NCI-H446 treated with DMSO at 0.1 percent for 48 hours (cell line): ENCODE measurements at places on chromosomes 5 and 9.

GRCh38 chr9:5195463-5195862 lies 10.0 kb upstream of the INSL6 start:
- DNase-seq: no peak

DNA sequence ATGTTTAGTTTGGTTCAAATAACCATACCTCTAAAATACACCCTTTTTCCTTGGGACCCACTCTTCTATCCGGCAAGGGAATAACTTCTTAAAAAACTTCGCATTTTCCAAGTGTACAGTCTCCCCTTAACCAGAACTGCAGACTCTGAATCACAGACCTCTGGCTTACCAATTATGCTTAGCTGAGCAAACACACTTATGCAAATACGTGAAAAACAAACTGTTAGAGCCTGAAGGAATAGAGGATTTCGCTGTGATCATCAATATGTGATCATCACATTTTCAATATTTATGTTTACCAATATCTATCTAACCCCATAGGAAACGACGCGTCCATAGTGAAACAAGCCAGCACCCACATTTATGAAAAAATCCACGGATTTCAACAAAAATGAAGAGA lies 1.3 kb downstream of the LPAR1 start:
- DNase-seq: no peak

DNA sequence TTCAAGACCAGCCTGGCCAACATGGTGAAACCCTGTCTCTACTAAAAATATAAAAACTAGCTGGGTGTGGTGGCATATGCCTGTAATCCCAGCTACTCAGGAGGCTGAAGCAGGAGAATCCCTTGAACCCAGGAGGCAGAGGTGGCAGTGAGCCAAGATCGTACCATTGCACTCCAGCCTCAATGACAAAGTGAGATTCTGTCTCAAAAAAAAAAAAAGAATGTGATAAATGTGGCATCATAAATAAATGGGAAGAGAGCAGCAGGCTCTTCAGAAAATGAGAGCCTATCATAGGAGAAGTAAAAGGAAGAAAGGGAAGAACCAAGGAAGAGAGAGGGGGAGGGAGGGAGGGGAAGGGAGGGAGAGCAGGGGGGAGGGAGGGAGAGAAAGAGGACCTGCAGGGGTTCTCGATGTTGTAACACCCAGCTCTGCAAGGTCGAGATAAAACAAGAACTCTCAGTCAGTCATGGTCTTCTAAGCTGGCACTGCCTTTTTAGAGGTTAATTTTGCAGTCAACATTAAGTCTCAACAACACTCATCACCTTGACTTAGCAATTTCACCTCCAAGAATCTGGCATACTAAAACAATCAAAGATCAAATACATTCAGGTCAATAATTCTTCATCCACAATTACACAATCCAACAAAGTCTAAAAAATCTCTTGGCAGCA lies 68.7 kb upstream of the SIMC1 start:
- no peak for DNase-seq

DNA sequence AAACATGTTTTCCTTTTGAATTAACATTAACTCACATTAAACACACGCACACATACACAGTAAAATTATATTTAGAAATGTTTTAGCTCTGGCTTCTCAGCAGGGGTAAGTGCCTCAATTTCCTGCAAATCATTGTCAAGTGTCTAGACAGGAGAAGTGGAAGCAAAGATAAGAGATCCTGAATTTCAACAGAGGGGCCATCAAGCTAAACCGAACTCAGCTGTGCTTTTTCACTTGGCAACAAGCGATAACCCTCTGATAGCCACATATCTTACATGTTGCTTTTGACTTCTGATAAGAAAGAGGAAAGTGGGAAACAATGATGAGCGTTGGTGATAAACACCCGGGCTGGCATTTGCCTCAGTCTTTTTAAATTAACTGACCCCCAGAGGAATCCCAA lies 79.7 kb upstream of the SPDL1 start:
- no peak for DNase-seq

DNA sequence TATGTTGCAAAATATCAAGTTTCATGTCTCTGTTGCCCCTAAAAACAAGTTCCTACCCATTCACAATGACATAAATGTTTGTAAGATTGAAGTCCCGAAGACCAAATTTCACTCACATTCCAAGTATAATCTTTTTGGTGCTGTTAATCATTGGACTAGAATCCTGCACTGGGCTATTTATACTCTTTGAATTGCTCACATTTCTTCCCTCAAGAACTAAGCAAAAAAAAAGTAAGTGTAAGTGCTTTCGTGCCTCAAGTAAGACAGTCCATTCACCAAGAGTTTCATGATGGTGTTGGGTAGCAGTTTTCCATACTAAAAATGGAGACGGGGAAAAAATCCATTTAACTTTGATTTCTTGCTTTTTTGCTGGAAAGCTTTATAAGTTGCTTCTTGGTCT lies 242.3 kb downstream of the EBF1 start:
- no peak for DNase-seq

GRCh38 chr9:113882636-113883164 lies 6.6 kb downstream of the ZNF618 start:
- DNase-seq: no peak

DNA sequence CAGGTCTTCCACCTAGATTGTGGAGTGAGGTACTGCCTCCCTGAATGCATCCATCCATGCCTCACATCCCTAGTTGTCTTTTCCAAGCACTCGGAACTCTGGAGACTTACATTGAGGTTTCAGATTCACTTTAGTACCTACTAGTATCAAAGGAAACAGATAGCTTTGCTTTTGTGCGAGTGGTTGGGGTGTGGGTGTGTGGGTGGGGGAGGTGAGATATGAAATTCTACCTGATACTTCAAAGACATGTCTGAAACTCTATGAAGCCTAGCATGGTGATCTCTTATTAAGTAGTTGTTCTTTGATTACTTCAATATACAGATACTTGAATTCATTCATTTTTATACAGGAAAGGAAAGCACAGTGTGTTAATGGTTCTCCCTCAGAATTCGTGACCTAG lies 64.4 kb downstream of the MCCC2 start:
- DNase-seq: no peak

DNA sequence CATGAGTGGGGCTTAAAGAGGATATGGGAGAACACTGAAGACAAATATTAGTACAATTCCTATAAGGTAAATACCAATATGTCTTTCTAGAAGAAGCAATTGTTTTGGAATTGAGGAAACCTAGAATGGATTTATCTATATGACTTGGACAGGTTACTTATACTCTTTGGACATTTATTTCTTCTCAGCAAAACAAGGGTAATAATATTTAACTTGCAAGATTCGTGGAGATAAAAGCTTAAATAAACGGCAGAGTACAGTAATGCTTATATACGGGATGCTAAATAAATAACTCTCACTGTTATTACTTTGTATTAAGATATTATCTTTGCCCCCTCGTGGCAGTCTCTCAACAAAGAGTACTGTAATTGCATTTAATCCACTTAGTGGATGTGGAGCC lies 8.6 kb downstream of the DMRTA1 start:
- no peak for DNase-seq

DNA sequence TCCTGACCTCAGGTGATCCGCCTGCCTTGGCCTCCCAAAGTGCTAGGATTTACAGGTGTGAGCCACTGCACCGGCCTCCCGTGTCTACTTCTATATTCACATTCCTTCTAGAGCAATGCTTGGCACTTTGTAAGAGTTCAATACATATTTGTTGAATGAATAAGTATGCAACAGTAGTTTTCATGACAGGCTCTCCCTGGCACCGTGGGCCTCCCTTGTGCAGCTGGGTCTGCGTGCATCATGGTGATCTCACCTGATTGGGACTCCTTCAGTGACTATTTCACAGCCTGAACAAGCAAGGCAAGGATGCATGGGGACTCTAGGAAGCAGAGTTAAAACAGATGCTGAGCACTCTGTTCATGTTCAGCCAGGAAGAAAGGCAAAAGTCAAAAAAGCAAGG lies 6.8 kb upstream of the ZBTB34 start:
- DNase-seq: no peak
